ENCODE measurements at places on chromosomes 3 and 15.

DNA sequence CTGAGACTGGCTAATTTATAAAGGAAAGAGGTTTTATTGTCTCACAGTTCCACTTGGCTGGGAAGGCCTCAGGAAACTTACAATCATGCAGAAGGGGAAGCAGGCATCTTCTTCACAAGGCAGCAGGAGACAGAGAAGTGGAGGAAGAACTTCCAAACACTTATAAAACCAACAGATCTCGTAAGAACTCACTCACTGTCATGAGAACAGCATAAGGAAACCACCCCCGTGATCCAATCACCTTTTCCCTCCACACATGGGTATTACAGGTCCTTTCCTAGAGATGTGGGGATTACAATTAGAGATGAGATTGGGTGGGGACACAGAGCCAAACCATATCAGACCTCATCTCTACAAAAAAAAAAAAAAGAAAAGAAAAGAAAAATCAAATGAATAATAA, 25.7 kb downstream of the CGGBP1 start:
- DNase-seq, result no peak

- no peak for DNase-seq
Observed at GRCh38 chr15:90744759-90745402, 27.7 kb downstream of the BLM start.

GRCh38 chr3:106836906-106837305, 540.3 kb upstream of the CCDC54 start:
- no peak for DNase-seq

DNA sequence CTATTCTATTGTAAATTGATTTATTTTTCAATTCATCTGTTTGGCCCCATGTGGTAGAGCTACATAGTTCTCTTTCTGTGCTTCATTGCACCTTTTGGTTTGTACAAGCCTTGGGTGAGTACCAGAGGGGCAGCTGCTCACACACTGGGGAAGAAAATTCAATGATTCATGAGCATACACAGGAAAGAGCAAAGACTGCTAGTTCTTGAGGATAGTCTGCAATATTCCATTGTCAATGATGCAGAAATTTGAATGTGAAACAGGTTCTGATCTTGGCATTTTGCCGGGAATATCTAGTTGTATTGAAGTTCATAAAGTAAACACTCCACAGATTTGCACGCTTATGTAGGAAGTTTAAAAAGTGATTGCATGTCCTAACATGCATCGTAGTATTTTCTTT, 304.6 kb downstream of the NAALADL2 start:
- DNase-seq, result no peak

DNA sequence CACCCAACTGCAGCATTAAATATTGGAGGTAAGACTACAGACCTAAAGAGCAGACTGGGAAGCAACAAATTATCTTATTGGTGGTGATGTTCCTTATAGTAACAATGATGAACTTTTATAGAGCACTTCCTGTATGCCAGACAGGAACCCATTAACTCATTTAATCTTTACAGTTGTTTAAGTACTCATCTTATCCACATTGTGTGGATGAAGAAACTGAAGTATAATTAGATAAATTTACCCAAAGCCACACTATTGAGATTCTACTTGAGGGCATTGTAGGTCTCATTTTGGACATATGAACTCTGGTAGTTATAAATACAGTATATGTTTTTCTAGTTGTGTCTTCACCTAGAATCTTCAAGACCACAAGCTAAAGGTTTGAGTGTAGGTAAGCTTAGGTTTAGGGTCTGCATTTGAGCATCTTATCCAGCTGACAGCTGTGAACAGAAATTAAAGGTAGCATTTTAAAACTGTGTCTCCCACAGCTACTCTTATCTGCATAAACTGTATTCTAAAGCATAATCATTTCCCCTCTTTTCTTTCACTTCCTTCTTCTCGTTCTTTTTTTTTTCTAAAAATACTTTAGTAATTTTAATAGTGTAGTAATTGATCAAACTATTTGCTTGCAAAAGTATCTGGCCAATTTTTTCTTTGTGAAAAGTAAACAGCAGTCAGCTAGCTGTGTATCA, 138.2 kb downstream of the UBE2E2 start:
- DNase-seq, result no peak

DNA sequence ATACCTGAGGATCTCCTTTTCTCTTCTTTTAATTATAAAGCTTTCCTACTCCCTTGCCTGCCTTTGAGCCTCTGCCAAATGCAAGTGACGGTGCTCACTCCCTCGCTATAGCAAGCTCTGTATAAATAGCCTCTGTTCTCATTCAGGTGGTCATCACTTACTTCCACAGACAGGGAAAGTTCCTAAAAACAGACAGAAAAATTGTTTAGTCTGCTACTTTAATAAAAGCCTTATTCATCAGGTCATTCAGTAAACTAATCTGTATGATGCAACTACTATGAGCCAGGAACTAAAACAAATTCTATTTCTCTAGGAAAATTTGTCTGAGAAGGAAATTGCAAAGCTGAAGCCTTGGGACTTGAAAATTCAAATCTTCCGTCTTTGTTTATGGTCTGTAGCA, 10.2 kb upstream of the DLG1 start:
- no peak for DNase-seq

DNA sequence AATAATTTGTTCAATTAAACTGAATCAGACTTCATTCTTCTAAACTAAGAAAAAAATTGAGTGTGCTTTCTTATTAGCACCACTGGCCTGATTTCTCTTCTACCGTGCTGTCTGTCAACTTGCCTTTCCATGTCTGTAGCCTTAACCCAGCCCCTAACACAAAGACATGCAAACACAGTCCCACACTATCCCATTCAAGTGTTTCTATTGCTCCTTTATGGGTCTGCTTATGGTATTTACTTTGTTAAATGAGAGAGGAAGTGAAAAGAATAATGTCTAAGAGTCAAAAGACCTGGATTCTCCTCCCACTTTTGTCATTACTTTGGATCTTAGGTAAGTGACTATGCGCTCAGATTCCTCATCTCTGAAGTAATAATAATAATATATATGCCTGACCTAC, 55.3 kb downstream of the GTF2E1 start:
- no peak for DNase-seq

DNA sequence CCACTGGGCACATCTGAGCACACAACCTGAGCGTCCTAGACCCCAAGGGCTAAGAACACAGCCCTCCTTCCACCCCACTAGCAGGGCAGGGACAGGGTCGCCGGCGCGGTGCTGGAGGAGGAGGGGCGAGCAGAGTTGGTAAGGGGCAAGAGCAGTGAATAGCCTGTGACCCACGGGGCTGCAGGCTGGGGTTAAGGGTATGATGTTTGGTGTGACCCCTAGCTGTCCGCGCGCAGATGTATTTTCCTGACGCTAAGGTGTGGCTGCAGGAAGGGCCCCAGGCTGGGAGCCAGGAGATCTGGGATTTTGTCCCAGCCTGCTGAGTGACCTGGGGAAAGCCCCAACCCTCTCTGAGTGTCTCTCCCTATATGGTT, 1.3 kb upstream of the C15orf39 start:
- DNase-seq, result no peak

GRCh38 chr15:93848490-93848889, 382.9 kb upstream of the MCTP2 start:
- no peak for DNase-seq

- DNase-seq, result no peak
Observed at GRCh38 chr3:67804578-67804977, 150.2 kb upstream of the SUCLG2 start.

DNA sequence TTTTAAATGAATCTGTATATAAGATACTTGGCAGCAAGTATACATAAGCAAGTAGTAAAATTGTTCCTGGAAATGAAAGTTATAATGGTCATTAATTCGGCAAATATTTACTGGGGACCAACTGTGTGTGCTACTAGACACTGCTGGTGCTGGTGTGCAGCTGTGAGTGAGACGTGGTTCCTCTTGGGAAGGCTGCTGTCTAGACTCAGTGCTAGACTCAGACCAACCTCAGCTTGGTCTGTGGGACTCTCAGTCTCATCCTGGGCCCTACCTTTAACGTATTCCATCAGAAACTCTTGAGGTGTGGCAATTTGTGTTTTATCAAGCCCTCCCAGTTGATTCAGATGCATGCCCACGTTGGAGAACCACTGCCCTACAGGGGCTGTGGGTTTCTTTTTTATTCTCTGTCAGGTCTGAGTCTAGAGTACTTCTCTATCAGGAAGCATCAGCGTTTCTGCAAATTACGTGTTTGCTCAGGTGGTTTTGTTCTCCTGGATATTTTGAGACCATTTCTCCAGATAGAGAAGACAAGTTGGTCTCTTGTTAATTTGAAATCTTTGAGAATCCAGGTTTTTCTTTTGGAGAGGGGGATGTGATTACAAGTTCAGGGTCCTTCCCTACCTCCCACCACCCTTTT, 6.8 kb downstream of the TLNRD1 start:
- DNase-seq, result no peak

- no peak for DNase-seq
Observed at GRCh38 chr3:9301091-9301490, 51.6 kb upstream of the SRGAP3 start.

DNA sequence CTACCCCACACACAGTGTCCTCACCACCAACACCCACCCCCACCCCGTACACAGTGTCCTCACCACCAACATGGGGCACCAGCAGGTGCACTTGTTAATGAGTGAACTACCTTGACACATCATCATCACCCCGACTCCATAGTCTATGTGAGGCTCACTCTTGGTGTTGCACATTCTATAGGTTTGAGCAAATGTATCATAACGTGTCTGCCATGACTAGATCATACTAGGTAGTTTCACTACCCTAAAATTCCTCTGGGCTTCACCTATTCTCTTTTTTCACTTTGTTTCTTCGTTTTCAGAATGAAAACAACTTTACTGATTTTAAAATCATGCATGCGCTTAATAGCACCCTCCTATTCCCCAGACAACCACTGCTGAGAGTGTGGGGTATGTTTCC, 102.6 kb upstream of the SLC6A6 start:
- DNase-seq, result no peak

DNA sequence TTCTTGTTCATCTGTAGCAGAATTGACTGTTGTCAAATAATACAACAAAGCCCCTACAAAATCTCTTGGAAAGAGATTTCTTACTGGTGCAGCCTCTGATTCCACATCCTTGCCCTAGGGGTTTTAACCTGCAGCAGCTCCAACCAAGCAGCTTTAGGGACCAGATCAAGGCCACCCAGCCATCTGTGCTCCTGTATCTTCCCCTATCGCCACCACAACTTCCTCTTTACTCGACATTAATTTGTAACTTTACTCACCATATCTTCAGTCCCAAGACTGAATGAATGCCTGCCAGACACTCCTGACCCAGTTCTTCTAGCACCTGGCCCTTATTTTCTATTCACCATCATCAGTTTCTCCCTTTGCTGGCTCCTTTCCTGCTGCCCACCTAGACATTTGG, 156.6 kb upstream of the IL12A start:
- no peak for DNase-seq

DNA sequence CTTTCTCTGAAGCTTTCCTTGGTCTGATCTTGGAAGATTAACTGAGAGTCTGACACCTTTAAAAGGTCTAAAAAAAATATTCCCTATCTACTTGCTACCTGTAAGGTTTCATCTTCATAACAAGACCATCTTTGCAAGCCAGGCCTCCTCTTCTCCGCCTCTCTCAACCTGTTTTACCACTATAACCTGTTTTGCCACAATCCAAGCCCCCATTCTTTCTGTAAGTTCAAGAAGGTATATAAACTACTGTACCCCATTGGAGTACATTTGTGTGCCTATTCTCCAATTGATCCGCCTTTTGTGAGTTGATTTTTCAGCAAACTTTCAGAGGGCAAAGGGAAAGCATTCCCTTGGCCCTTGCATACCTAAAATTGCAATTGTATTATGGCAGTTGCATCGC, 319.3 kb upstream of the NECTIN3 start:
- DNase-seq, result no peak

GRCh38 chr3:139585820-139586219, 46.3 kb upstream of the RBP1 start:
- no peak for DNase-seq

- DNase-seq, result no peak
Observed at GRCh38 chr3:138023754-138024153, 13.8 kb downstream of the CLDN18 start.

DNA sequence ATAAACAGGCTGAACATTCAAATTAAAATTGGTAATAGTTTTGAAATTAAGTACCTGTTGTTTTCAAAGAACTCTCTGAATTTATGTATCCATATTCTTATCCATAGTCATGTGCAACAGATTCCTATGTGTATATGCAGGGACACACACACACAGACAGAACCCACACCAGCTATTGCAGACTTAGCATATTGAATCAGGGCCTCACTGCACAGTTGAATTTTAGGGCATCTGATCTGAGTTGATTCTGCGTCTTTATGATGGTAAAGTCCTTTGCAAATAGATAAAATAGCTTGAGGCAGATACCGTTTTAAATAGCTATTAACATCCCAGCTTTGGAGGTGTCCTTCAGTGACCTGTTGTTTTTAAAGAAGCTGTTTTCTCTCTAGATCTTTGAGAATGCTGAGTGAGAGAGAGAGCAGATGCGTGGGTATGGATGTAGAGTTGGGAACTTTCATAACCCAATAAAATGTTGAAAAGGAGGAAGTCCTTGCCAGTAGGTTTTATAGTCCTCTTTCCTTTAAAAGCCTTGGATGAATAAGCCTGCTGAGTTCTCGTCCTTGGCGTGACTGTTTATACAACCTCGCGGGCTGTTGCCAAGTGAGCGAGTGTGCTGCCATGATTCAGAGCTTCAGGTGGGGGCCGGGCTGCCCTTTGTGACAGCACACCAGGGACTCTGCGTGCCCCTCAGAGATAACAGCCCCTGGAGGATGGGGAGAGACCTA, 18.3 kb downstream of the MYZAP start:
- DNase-seq, result no peak

GRCh38 chr3:63857311-63857710, 6.3 kb downstream of the THOC7 start:
- no peak for DNase-seq

GRCh38 chr15:29018120-29018805, 132.5 kb downstream of the APBA2 start:
- no peak for DNase-seq

DNA sequence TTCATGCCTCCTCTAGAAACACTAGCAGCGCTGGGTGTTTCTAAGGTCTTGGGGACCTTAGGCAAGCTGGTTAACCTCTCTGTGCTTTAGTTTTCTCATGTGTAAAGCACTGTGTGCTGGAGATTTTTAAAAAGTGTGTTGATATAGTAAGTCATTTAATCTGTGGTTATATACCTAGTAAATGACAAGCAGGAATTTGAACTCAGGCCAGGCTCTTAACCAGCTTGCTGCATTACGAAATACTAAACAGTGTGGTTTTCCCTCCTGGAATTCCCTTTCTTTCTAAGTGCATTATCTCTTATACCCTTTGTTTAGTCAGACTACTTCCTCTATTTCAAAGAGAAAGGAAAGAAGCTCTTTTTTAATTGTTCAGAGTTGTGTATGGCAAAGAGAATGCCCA, 26.5 kb downstream of the NEO1 start:
- DNase-seq, result no peak

GRCh38 chr15:39692356-39693327, 90.0 kb downstream of the FSIP1 start:
- no peak for DNase-seq

GRCh38 chr15:56052395-56053045, 59.1 kb upstream of the NEDD4 start:
- no peak for DNase-seq

GRCh38 chr3:99172736-99173657, 271.5 kb upstream of the DCBLD2 start:
- no peak for DNase-seq

GRCh38 chr3:147680837-147681483, 271.8 kb downstream of the ZIC1 start:
- DNase-seq, result no peak

All from activated gamma-delta T cell treated with Interleukin-2 at 50 U/mL for 16 hours (primary cell).